CD4-positive, alpha-beta memory T cell (primary cell): ENCODE measurements at places on chromosomes 3 and 15. TPM values are rescaled to one million over a fixed set of nuclear protein-coding genes. Genes with fewer than 3 reads are reported as not detected.

DNA sequence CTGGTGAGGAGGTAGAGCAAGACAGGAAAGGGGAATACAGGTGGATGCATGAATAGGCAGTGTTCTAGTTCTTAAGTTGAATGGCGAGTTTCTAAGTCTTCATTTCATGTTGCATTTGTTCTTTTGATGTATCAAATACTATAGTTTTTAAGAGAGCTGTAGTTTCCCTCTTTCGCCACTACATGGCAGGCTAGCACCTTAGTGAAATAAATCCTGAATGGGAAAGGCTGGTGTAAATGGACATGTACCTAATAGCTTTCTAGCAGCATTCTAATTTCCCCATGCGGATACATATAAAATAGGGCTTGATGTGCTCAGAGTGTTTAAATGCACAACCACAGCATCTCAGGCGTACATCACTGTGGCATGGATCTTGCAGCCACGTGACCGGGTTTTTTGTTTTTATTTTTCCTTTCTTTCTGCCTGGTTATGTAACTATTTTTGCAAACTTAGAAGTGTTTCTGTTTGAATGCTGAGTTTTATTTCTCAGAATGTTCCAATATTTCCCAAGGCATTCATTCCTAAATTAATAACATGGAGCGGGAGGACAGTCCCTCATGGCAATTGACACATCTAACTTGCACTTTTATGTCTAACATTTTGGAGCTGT, 23.5 kb upstream of the CLN6 start:
- no peaks in the 10 kb centered on the region for H3K36me3 ChIP-seq
- H3K4me3 ChIP-seq = no peak overlapping the region
- peak; percentile 57 for DNase-seq
- no peaks in the 10 kb centered on the region for H3K27me3 ChIP-seq

GRCh38 chr3:197613199-197613598, 57.4 kb upstream of the BDH1 start:
- peak; percentile 72 for DNase-seq
- H3K4me3 ChIP-seq = no peak overlapping the region
- H3K27ac ChIP-seq = peak overlapping the region; percentile 53
- peaks cover 23% of the 10 kb centered on the region for H3K4me1 ChIP-seq
- H3K36me3 ChIP-seq = peaks cover 20% of the 10 kb centered on the region

DNA sequence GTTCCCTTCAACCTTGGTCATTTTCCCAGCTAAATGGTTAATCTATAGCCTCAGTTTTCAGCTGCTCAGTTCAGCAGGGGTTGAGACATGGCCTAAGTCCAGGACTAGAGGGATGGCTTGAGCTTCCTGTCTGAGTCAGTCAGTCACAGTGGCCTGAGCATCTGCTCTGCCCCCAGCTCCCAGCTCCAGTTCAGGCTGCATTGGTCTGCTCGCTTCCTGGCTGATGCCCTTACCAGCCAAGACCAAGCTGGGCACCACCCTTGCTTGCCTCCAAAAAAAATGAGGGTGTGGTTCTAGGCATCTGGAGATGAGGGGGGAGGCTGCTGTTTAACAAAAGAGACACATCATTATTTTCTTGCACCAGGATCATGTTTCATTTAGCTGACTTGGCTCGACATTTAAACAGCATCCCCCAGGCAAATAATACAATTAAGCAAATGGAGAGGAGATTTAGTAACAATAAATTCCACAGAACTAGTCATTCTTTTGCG, 70.7 kb downstream of the WNT5A start:
- no peaks in the 10 kb centered on the region for H3K36me3 ChIP-seq
- no peak for DNase-seq
- no peaks in the 10 kb centered on the region for H3K27me3 ChIP-seq
- no peak overlapping the region for H3K4me3 ChIP-seq
- H3K27ac ChIP-seq = no peak overlapping the region
- no peaks in the 10 kb centered on the region for H3K4me1 ChIP-seq

The C3orf22 gene
- polyA plus RNA-seq = not detected

DNA sequence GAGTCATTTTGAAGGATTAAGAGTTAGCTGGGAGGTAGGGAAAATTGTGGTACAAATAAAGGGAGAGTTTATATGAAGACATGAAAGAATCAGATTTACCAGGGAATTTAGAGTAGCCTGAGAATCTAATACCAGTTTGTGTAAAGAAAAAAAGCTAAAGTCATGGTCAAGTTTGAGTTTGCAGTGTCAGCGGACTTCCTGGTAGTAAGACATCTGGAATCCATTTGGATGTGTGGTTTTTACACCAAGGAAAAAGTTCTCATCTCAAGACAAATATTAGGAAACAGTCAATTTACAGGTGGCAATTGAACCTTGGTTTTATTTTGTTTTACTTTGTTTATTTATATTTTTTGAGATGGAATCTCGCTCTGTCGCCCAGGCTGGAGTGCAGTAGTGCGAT, 1.5 kb upstream of the P2RY12 start:
- no peak overlapping the region for H3K4me3 ChIP-seq
- H3K36me3 ChIP-seq = no peaks in the 10 kb centered on the region
- no peak for DNase-seq
- no peak overlapping the region for H3K27ac ChIP-seq

GRCh38 chr15:50330921-50331320, 24.1 kb downstream of the GABPB1 start:
- DNase-seq = no peak
- H3K4me1 ChIP-seq = no peaks in the 10 kb centered on the region
- no peak overlapping the region for H3K4me3 ChIP-seq
- H3K27ac ChIP-seq = no peak overlapping the region
- no peaks in the 10 kb centered on the region for H3K27me3 ChIP-seq

The SCAANT1 gene
- polyA plus RNA-seq = not detected

The ADCY5 gene
- polyA plus RNA-seq = not detected

DNA sequence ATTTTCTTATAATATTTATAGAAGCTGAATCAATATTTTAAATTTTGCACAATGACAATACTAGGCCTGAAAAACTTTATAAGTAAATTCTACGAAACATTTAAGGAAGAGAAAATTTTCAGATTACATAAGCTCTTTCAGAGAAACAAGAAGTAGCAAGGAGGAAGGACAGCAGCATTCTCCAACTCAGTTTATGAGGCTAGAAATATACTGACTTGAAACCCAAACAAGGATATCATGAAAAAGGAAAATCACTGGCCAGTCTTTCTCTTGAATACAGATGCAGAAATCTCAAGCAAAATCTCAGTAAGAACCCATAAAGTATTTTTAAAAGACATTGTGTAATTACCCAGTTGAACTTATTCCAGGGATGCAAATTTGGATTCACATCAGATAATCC, 121.3 kb downstream of the STAC start:
- no peaks in the 10 kb centered on the region for H3K27me3 ChIP-seq
- H3K36me3 ChIP-seq = no peaks in the 10 kb centered on the region
- no peak for DNase-seq
- no peak overlapping the region for H3K4me3 ChIP-seq
- H3K4me1 ChIP-seq = no peaks in the 10 kb centered on the region

GRCh38 chr3:115381573-115381912, 234.5 kb upstream of the ZBTB20 start:
- DNase-seq = no peak
- H3K27me3 ChIP-seq = no peaks in the 10 kb centered on the region
